ENCODE measurements at places on chromosomes 1 and 21. TPM values are rescaled to one million over a fixed set of nuclear protein-coding genes. Genes with fewer than 3 reads are reported as not detected.

DNA sequence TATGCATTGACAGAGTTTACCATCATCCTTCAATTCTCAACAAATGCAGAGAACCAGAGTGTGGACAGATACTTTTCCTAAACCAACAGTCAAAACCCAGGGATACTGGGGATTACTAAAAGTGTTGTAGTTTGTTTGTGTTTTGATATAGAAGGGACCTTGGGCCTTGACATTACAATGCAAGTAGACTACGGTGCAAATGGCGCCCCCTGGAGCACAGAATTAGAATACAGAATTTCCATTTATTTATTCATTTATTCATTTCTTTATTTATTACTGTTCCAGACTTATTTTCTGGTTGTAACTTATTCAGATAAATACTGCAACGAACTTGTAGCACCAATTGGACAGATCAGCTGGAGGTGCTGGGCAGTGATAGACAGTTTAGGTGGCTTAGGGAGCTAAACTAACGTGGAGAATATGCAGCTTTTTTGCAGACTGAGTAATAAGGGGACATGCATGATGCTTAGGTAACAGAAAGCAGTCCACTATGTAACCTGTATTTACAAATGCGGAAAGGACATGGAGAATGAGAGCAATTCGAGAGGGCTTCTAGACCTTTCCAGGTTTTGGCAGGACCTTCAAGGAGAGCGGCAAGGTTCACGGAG, 42.6 kb downstream of the KIRREL1 start:
- no peaks in the 10 kb centered on the region for H3K27me3 ChIP-seq
- H3K27ac ChIP-seq = peak overlapping the region; percentile 4
- H3K4me1 ChIP-seq = peaks cover 15% of the 10 kb centered on the region
- no peak for DNase-seq
- H3K4me3 ChIP-seq = no peak overlapping the region

The ATAD3C gene
- total RNA-seq = 0.27 TPM

GRCh38 chr1:175725684-175726083, 17.7 kb downstream of the TNR start:
- H3K36me3 ChIP-seq = no peaks in the 10 kb centered on the region
- H3K4me3 ChIP-seq = no peak overlapping the region
- no peak overlapping the region for H3K27ac ChIP-seq
- H3K27me3 ChIP-seq = no peaks in the 10 kb centered on the region

GRCh38 chr1:203555076-203555475, 61.1 kb downstream of the OPTC start:
- peak overlapping the region; percentile 21 for H3K4me3 ChIP-seq
- no peaks in the 10 kb centered on the region for H3K36me3 ChIP-seq
- DNase-seq = no peak
- H3K27me3 ChIP-seq = no peaks in the 10 kb centered on the region

- DNase-seq = no peak
- no peak within 1 kb of the TSS for H3K27ac ChIP-seq
- H3K27me3 ChIP-seq = peaks cover 11% of the 10 kb centered on the region
- H3K4me1 ChIP-seq = peaks cover 18% of the 10 kb centered on the region
Observed at GRCh38 chr1:231161667-231162296, at the start of gene TRIM67. Gene TRIM67 (plus strand): TSS chr1:231162058. CDS start chr1:231162970, 912 bp downstream.

DNA sequence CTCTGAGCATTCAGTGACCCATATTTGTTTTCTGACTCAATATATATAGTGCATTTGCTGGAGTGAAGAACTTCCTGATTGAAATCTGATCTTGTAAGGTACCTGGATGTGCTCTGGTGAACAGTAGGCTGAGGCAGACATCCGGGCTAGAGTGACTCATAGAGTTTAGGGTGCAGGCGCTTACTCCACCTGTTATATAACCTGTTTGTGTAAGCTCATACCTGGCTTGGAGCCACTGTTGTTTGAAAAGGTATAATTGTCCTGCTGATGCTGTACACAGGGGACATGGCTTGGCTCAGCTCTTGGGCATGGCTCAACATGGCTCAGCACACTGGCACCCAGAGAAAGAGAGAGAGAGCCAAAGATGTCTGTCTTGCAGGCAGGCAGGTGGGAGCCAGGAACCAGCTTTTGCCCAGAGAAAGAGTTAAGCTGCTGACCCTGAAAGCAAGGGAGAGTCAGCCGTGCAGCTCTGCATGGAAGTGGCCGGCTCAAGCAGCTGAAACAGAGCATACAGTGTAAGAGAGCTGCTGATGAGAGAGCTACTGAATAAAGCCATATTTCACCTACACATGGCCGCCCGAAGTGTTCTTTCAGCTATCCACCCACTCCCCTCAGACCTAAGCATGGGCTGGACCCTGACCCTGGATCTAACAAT, 43.2 kb downstream of the GJA5 start:
- H3K27me3 ChIP-seq = no peaks in the 10 kb centered on the region
- no peak overlapping the region for H3K4me3 ChIP-seq
- H3K27ac ChIP-seq = no peak overlapping the region
- no peak for DNase-seq
